ENCODE measurements at places on chromosomes 11 and 22.

GRCh38 chr11:100849009-100849900 is 162.2 kb downstream of the ARHGAP42 start:
- no peak overlapping the region for H3K27ac ChIP-seq
- H3K27me3 ChIP-seq, result no peaks in the 10 kb centered on the region
- H3K4me3 ChIP-seq, result no peak overlapping the region
- H3K36me3 ChIP-seq, result no peaks in the 10 kb centered on the region
- H3K4me1 ChIP-seq, result no peaks in the 10 kb centered on the region

- no peaks in the 10 kb centered on the region for H3K36me3 ChIP-seq
- H3K4me3 ChIP-seq, result no peak overlapping the region
- no peaks in the 10 kb centered on the region for H3K27me3 ChIP-seq
- no peak overlapping the region for H3K27ac ChIP-seq
- no peaks in the 10 kb centered on the region for H3K4me1 ChIP-seq
These were observed 498.5 kb downstream of the INSC start for GRCh38 chr11:15613251-15613650.

DNA sequence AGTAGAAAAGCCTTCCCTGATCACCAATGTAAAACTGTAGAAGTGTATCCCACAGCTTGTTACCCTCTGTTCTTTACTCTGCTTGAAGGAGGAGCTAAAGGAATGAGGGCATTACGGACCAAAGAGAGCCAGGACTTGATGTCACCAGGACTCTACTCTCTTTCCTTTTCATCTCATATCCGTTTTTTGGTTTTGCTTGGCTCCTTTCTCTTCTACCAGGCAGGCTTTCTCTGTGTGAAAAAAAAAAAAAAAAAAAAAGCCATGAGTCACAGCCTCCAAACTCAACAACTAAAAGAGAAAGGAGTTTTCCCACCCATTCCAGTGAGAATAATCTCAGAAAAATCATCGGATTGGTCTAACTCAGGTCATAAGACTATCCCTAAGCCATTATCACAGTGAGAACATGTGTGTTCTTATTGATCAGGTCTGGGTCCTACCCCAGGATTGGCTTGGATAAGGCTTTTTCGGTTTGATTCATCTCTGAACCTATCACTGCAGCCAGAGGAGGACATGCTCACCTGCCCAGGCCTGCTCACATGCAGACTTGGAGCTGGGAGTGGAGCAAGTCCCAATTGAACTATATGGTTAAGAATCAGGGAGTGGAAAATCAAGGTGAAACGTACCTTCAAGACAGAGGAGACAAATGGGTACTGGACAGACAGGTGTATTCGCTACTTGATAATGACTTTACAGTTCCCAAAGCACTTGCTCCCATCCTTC is 19.4 kb upstream of the LRRC55 start:
- no peak overlapping the region for H3K4me3 ChIP-seq
- peaks cover 13% of the 10 kb centered on the region for H3K27me3 ChIP-seq
- no peak for DNase-seq
- no peak overlapping the region for H3K27ac ChIP-seq
- H3K36me3 ChIP-seq, result no peaks in the 10 kb centered on the region

GRCh38 chr22:43464809-43465208 is 53.0 kb downstream of the MPPED1 start:
- no peak for DNase-seq
- H3K27ac ChIP-seq, result no peak overlapping the region
- no peak overlapping the region for H3K4me3 ChIP-seq
- peaks cover 34% of the 10 kb centered on the region for H3K27me3 ChIP-seq
- no peaks in the 10 kb centered on the region for H3K4me1 ChIP-seq

DNA sequence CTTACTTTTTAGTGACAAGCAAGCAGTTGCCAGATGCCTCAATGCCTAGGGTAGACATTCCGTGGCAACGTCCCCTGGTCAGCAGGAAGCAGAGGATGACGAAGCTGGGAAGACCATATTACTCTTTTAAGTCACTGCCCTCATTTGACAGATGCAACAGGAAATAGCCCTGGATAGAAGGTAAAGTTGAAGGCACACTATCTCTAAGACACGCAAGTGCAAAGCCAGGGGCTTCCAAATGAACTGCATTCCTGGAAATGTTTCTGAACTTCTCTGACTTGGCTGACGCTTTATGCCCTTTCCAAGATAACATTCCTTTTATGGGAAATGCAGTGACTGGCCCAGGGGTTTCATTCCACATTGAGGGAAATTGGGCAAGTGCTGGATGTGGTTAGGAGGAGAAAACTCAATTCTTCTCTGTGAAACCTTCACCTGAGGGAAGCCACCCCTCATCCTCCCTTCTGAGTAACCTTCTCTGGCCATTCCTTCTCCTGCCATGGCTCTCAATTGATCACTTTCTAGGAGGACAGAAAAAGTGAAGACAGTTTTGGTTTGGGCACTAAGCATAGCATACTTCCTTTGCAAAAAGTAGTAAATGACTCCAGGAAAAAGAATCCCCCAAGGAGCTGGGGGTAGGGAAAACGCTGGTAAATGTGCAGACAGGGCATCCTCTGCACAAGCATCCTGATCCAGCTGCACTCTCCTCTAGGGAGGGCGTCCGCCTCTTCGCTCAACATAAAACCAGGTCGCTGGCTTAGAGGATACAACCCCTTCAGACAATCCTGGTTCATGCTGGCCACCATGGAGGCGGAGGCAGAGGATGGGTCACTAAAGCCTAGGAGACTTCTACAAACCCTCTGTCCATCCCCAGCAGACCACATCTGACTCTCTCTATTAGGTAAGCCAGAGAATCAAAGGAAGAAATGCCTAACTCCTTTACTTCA is 14.5 kb downstream of the PCSK7 start:
- peak overlapping the region; percentile 72 for H3K27ac ChIP-seq
- H3K4me1 ChIP-seq, result peaks cover 7% of the 10 kb centered on the region
- no peaks in the 10 kb centered on the region for H3K27me3 ChIP-seq
- H3K4me3 ChIP-seq, result no peak overlapping the region
- peaks cover 61% of the 10 kb centered on the region for H3K36me3 ChIP-seq
- no peak for DNase-seq

DNA sequence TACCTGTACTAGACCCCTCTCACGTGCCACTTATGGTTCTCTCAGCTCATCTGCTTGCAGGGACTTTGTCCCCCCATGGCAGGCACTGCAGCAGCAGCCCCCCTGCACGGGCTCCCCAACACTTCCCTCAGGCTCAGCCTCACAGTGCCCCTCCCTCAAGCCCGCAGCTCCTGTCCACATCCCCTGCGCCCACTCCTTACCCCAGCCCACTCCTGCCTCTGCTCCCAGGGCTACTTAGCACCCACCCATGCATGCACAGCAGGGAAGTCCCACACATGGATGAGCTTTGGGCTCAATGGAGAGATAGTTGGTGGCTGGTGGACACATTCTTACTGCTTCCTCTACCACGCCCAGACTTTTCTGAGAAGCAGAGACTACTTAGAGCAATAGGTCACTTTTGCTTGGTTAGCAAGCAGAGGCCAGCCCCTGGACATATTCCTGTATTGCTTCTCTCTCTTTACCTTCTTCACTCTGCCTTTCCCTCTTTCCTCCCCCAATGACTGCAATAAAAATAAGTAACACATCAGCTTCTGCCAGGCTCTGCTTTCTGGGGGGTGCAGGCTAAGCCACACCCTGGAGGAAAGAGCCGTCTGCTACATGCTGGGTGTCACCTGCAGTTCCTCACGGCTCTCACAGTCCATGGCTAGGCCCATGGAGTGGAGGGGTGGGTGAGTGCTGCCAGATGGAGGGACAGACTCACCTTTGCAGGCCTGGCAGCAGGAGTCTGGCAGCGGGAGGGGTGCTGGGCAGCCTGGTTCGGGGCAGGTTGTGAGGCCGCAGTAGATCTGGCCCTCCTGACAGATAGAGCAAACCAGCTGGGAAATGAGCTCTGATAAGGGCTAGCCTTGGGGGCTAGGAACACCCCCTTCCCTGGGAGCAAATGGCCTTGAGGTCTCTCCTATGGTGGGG is 23.4 kb downstream of the CHRDL2 start:
- no peaks in the 10 kb centered on the region for H3K4me1 ChIP-seq
- no peak overlapping the region for H3K4me3 ChIP-seq
- no peak overlapping the region for H3K27ac ChIP-seq
- no peak for DNase-seq
- no peaks in the 10 kb centered on the region for H3K36me3 ChIP-seq
- H3K27me3 ChIP-seq, result no peaks in the 10 kb centered on the region

DNA sequence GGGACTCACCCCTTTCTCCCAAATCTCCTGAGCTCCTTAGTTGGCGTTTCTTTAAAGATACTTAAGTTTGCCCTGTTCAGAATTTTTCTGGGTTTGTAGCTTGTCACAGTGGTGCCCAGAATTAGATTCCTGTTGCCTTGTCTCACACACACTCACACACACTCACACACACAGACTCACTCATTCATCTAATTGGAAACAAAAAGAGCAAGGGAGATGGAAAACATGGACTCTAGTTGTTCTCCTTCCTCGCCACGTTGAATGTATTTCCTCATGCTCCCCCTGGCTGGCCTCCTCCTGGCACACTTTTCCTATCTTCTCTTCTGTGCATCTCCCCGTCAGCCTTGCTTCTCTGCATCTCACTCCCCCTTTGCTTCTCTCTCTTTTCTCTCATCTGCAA is 752.3 kb downstream of the NTM start:
- H3K4me1 ChIP-seq, result no peaks in the 10 kb centered on the region
- H3K27me3 ChIP-seq, result no peaks in the 10 kb centered on the region
- no peaks in the 10 kb centered on the region for H3K36me3 ChIP-seq
- no peak for DNase-seq
- no peak overlapping the region for H3K4me3 ChIP-seq

GRCh38 chr11:68044898-68045351 is 6.1 kb downstream of the TCIRG1 start:
- H3K36me3 ChIP-seq, result peaks cover 15% of the 10 kb centered on the region
- peaks cover 5% of the 10 kb centered on the region for H3K4me1 ChIP-seq
- H3K27ac ChIP-seq, result no peak overlapping the region
- H3K27me3 ChIP-seq, result no peaks in the 10 kb centered on the region

DNA sequence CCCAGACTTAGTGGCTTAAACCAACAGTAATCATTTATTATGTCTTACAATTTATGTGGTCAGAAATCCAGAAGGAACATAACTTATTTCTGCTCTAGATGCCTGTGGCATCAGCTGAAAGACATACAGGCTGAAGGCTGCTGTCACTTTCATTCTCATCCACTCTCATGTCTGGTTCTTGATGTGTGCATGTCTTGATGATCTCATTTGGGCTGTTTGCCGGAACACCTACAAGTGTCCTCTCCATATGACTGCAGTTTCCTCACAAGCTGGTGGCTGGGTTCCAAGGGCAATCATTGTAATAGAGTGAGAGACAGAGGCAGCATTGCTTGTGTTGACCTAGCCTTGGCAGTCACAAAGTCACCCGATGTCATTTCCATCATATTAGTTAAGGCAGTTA is 1375.9 kb upstream of the RAG2 start:
- no peaks in the 10 kb centered on the region for H3K36me3 ChIP-seq
- no peaks in the 10 kb centered on the region for H3K4me1 ChIP-seq
- H3K27ac ChIP-seq, result no peak overlapping the region
- H3K4me3 ChIP-seq, result no peak overlapping the region

- H3K4me1 ChIP-seq, result no peaks in the 10 kb centered on the region
- DNase-seq, result no peak
- H3K27me3 ChIP-seq, result no peaks in the 10 kb centered on the region
- H3K4me3 ChIP-seq, result no peak overlapping the region
- no peak overlapping the region for H3K27ac ChIP-seq
- H3K36me3 ChIP-seq, result no peaks in the 10 kb centered on the region
These were observed 941.7 kb downstream of the NTM start for GRCh38 chr11:132312161-132312560.

DNA sequence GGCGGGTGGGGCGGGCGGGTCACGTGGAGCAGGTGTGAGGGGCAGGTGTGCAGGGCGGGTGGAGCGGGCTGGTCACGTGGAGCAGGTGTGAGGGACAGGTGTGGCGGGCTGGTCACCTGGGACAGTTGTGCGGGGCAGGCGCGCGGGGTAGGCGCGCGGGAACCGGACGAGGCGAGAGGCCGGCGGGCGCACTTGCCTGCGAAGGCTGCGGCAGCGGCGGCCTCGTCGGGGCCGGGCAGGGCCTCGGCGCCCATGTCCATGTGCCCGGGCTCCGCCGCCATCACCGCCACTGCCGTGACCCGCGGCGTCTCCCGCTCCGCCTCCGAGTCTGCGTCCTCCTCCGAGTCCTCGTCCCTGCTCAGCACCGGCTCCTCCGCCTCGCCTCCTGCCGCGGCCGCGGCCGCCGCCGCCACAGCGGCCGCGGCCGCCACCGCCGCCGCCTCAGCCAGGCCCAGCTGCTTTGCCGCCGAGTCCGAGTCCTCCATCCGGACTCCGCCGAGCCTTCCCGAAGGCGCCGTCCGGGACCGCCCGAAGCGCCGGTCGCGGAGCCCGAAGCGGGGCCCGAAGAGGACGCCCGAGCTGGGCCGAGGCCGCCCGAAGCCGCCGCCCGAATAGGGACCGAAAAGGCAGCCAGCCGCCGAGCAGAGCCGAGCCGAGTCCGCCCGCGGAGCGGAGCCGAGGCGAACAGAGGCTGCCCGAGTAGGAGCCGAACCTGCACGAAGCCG is at the start of gene DEAF1:
DEAF1 (minus strand) TSS at position 660 of the 725 bp plus-strand sequence; CDS start at position 485, 175 bp downstream.
- peak within 1 kb of the TSS; percentile 85 for H3K4me3 ChIP-seq
- peak within 1 kb of the TSS; percentile 93 for H3K27ac ChIP-seq
- no peaks in the 10 kb centered on the region for H3K27me3 ChIP-seq
- H3K4me1 ChIP-seq, result peaks cover 53% of the 10 kb centered on the region
- peak; percentile 99 for DNase-seq

DNA sequence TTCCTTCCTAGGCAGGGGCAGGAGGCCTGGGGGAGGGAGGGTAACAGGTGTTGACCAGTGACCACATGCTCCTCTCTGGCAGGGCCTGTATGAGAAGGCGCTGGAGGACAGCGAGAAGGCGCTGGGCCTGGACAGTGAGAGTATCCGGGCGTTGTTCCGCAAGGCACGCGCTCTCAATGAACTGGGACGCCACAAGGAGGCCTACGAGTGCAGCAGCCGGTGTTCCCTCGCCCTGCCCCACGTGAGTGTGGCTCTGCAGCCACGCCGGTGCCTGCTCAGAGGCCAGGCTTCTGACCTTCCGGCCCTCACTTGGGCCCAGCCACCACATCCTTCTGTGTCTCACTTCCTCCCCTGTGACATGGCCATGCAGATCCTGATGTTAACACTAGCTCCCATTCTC is 25.8 kb downstream of the ZC3H7B start:
- no peak overlapping the region for H3K27ac ChIP-seq
- no peak overlapping the region for H3K4me3 ChIP-seq

Data from activated CD4-positive, alpha-beta memory T cell treated with anti-CD3 and anti-CD28 coated beads for 36 hours (primary cell).